CD4-positive, alpha-beta T cell treated with Interleukin-4 for 4 hours (primary cell): ENCODE measurements at places on chromosomes 7 and 10.

DNA sequence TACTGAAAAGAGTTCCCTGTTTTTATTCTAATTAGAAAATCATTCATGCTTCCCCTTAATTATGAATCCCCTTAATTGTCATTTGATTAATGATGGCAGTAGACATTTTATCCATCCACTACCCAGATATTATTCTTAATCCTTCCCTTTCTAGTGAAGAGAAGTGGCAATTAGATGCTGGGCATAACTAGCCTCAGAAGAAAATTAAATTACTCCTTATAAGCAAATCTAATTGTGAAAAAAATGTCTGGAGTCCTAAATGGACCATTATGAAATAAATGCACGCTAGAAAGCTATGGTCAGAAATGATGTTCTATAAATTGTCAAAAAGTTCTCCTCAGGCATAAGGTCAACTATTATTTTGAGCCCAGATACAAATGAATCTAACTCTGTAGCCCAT lies 4.5 kb downstream of the ABCB1 start:
- no peak for DNase-seq

GRCh38 chr10:71201849-71202248 lies 10.5 kb upstream of the UNC5B start:
- DNase-seq = no peak

DNA sequence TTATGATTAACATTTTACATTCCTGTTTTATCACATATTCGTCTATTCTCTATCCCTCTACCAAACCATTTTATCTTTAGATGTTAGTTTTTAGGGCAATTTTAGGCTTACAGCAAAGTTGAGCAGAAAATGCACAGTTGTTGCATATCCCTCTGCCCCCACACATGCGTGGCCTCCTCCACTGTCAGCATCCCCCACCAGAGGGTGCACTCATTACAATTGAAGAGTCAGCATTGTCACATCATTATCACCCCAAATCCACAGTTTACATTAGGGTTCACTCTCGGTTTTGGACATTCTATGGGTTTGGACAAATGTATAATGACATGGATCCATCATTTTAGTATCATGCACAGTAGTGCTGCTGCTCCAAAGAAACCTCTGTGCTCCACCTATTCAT lies 86.4 kb downstream of the WDR37 start:
- peak; percentile 5 for DNase-seq

GRCh38 chr7:76155938-76156337 lies 45.8 kb upstream of the SRRM3 start:
- no peak for DNase-seq

- DNase-seq = no peak
These were observed 187.2 kb upstream of the CELF2 start for GRCh38 chr10:10830293-10830986.

GRCh38 chr7:89926701-89927100 lies 227.6 kb upstream of the STEAP1 start:
- DNase-seq = no peak

GRCh38 chr7:133782470-133782869 lies 344.7 kb upstream of the LRGUK start:
- DNase-seq = no peak

GRCh38 chr10:8056378-8056777 lies 1.9 kb downstream of the GATA3 start:
- DNase-seq = no peak

- no peak for DNase-seq
These were observed 1078.2 kb upstream of the LRRTM3 start for GRCh38 chr10:65847436-65848230.

- DNase-seq = no peak
These were observed 103.8 kb downstream of the CNNM2 start for GRCh38 chr10:103021900-103022293.

DNA sequence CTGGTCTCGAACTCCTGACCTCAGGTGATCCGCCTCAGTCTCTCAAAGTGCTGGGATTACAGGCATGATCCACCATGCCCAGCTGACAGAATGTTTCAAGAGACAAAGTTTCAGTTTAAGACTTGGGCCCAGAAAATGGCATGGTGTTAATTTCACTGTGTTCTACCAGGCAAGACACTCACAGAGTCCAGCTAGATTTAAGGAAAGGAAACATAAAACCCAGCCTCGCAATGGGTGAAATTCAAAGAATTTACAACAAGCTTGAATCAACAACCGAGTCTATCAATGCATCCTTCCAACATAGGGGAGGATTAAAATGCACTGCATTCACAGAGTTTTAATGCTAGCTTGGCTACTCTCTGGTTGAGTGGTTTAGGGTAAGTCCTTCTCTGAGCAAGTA lies 764.0 kb downstream of the XPNPEP1 start:
- no peak for DNase-seq

- DNase-seq = peak; percentile 7
These were observed 302.9 kb downstream of the WDR37 start for GRCh38 chr10:1358860-1359625.

GRCh38 chr10:32041290-32042028 lies 14.8 kb downstream of the KIF5B start:
- no peak for DNase-seq

DNA sequence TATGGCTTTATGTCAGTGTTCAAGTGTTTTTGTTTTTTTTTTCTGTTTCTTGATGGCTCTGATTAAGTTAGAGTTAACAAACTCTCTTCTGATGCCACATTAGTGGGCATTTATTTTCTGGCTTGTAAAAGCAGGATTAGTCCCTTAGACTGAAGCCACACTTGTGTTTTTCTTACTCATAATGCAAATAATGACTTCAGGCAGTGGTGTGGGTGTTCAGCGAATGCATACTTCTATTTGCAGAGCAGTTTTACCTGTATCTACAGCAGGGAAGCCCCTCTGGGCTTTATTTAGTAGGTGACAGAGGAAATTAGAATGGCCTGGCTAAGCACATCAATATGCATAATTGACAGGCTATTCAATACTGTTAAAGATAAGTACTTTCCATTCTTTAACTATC lies 79.9 kb downstream of the CNNM2 start:
- no peak for DNase-seq

- no peak for DNase-seq
These were observed 137.8 kb downstream of the CHRM2 start for GRCh38 chr7:137006293-137006692.

GRCh38 chr7:85659364-85659763 lies 472.5 kb upstream of the SEMA3D start:
- no peak for DNase-seq

GRCh38 chr10:15099886-15100285 lies 2.7 kb downstream of the RPP38 start:
- DNase-seq = no peak

DNA sequence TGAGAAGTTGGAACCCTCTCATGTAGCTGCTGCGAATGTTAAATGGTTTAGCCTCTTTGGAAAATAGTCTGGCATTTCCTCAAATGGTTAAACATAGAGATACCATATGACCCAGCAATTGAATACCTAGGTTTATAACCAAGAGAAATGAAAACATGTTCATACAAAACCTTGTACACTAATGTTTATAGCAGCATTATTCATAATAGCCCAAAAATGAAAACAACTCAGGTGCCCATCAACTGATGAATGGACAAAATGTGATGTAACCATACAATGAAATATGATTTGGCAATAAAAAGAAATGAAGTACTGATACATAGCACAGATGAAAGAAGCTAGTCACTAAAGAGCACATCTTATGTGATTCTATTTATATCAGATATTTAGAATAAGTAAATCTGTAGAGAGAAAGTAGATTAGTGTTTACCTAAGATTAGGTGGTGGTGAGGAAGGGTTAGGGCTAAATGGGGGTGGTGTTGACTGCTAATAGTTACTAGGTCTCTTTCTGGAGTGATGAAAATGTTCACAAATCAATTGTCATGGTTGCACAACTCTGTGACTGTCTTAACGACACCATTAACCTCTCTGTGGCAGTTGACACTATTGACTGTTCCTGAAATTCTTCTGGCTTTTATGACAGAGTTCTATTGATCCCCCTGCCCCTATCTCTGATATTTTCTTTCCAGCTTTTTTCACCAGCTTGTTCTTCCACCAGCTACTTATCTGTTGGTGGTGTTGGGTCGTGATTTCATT lies 35.2 kb downstream of the VCL start:
- DNase-seq = no peak

DNA sequence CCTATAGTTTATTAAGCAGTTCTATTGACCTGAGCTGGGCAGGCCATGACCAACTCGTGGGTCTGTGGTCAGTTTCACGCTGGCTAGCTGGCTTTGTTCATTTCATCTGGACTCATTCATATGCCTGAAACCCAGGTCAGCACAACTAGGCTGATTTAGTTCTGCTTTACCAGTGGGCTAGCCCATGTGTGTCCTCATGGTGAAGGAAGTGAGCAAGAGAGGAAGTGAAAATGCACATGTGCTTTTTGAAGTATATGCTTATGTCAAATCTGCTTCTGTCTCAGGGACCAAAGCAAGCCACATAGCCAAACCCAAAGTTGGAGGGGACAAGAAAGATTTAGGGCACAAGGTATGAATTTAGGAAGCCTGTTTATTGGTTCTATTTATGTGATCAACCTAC lies 154.5 kb downstream of the RNF133 start:
- no peak for DNase-seq

DNA sequence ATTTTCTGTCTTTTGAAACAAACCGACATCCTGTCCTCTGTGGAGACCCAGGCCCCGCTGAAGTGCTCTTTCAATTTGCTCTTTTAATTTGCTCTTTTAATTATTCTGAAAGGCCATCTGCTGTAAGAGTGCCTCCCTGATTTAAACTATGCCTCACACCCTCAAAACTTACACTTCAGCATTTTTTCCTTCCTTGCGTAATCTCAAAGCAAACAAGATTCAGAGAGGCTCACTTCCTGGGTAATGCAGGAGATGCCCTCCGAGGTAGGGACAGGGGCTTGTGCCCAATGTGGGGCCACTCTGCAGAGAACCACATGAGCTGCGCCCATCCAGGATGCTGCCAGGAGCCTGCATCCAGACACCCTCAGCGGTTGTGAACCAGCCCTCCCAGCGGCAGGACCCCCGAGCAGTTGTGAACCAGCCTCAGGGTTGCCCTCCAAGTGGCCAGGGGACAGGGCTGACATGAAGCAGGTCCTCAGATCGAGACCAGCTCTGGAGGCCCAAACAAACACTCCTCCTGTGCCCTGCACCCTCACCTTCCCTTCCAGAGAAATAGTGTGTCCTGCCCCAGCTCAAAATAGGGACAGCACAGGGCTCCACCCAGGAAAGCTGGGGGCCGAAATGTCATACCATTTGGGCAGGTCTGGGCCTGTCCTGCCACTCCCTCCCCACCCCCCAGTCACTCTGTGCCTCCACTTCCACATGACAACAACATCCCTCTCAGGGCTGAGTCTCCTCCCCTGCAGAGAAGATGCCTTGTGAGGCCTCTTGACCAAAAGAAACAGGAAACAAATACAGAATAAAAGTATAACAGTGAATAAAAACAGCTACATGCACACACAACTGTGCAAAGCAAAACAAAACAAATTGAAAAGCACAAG lies 190.4 kb downstream of the PTPRN2 start:
- DNase-seq = no peak

GRCh38 chr7:8998762-8999161 lies 565.4 kb downstream of the NXPH1 start:
- no peak for DNase-seq

DNA sequence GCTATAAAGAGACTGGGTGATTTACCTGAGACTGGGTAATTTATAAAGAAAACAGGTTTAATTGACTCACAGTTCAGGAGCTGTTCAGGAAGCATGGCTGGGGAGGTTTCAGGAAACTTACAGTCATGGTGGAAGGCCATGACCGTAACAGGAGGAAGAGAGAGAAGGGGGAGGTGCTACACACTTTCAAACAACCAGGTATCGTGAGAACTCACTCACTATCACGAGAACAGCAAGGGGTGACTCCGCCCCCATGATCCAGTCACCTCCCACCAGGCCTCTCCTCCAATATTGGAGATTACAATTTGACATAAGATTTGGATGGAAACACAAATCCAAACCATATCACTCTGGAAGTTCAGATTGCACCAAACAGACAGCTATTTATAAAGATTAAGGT lies 59.8 kb upstream of the ARHGAP21 start:
- no peak for DNase-seq

DNA sequence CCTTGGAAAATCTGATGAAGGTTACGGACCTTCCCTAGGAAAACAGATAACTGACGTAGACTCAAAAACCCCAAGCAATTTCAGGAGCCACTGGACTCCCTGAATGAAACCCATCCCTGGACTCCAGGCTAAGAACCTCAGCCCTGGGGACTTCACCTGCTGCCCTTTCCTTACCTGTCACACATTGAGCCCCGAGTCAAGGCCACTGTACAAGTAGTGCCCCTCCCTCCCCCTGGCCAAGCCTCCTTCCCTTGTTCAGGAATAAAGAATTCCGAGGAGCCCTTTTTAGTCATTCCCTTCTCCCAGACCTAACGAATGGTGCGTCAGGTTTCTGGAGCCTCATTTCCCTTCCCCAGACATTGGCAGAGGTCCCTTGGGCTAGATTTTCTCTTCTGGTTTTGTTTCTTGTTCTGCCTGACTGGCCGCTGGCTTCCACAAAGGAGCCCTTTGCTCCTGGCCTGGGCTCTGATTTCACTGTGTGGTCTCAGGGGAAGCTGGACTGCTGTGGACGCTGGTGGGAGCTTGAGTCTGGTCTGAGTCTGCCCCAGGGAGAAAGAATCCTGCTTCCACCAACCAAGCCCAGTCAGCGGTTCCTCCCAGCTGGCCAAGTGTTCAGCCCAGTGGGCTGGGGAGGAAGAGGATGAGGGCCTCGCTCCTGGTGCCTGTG lies 31.7 kb downstream of the ZNF775 start:
- DNase-seq = no peak

DNA sequence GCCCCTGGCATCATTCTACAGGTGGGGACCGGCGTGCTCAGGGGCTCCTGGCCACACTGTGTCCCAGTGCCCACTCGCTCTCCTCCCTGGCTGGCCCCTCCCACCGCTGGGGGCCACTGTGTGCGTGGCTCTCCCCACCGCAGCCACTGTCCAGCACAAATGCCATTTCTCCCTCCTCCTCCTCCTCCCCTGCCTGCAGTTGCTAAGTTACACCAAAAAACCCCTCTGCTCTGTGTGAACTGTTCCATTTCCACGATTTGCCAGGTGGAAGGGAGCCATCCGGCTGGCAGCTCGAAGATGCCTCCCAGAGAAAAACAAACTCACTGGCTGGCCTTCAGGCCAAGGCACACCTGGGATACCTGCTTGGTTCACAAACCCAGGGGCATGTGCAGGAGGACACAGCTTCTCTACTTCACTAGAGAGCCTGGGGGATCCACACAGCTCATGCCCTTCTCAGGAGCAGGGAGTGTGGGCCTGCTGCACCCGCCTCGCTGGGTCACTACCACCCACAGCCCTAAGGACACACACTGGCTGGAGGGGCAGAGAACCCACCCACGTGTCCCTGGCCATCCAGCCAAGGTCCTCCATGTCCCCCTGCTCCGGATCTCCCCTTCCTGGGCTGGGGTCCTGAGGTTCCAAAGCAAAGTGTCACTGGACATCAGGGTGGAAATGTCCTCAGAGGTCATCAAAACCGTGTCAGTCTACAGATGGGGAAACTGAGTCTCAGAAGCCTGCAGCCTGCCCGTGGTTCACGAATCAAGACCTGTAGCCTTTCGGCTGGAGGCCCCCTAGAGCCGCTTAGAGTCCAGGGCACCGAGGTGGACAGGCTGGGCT lies 1.7 kb downstream of the RASGEF1A start:
- DNase-seq = no peak
